Stimulated activated CD8-positive, alpha-beta memory T cell treated with anti-CD3 and anti-CD28 coated beads, Interleukin-2, amount 100 ng/mL, for 1 hour (primary cell): ENCODE measurements at places on chromosomes 7 and 10.

- DNase-seq: no peak
These were observed 109.8 kb upstream of the WDR11 start for GRCh38 chr10:120741396-120741795.

DNA sequence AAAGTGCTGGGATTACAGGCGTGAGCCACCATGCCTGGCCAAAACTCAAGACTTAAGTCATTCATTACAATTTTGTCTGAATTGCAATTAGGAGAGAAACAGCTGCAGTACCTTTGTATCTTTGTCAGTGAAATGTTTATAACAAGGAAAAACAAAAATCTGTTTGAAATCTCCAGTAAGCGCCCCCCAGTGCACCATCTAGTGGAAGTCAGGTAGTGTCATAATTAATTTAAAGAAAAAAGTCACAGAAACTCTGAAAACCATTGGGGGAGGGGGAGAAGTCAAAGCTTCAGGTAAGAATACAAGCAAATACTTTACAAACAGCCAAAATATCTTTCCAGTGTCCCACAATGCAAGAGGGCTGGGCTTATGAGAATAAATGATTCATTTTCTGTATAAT lies 2.8 kb downstream of the MPP7 start:
- no peak for DNase-seq

DNA sequence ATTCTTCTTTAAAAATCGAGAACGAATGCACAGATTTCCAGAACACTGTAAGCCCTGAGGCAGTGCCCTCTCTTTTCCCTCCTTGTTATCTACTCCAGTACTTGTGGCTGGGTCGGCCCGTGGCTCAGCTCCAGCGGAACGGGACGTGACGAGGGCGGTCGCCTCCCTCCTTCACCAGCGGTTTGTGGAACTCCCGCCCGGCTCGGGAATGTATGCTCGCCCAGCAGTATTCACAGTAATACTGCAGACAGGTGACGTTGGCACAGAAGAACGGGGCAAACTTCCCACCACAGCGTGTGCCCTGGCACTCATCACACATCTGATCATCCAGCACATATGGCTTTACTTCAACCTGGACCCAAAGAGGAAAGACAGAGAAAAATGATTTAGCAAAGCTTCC lies 128.5 kb downstream of the BTAF1 start:
- no peak for DNase-seq

- no peak for DNase-seq
These were observed 26.9 kb downstream of the DNAJB9 start for GRCh38 chr7:108596560-108596959.

- no peak for DNase-seq
These were observed 267.9 kb upstream of the SP8 start for GRCh38 chr7:21054427-21055112.

DNA sequence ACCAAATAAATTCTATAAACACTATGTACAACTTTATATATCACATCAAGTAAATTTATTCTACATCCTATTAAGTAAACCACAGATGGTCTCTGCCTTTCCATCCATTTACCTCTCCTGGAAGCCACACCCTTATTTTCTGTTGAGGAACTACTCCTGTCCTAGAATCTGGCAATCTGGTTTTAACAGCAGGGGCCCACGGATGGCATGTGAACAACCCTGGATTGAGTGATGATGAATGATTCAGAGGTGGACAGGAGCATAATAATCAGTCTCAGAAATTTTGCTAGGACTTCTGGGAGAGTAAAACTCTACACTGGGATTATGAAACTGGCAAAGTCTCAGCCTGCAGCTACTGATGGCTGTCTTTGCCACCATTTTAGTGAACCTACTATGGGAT lies 54.1 kb downstream of the CDK6 start:
- DNase-seq: no peak

DNA sequence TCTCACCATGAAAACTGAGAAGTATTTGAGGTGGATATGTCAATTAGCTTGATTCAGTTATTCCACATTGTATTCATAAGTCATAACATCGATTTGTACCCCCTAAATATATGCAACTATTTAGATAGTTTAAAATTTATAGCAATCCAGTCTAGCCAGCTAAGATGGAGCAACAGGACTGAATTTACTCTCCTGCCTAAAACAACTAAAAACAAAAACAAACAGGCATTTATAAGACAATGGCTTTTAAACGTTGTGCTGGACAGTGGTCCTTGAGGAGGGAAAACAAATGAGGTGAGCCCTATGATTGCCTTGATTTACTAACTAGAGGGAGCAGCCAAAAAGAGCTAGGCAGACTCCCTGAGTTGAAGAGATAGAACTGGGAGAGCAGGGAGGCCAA lies 814 bp upstream of the GPAM start:
- no peak for DNase-seq

DNA sequence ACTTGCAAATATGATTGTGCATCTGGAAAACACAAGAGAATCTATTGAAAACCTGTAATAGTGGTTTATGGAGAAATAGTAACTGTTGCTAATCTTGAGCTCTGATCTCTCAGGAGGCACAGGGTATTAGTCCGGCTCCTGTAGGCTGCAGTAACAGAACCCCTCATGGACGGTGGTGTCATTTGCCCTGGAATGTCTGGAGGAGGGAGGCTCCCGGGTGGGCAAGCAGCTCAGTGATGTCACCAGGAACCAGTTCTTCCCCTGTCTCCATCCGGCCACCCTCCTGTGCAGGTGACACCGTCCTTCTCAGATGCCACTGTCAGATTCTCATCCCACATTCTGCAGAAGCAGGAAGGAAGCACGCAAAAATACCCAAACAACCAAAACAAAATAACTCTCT lies 29.3 kb downstream of the INPP5A start:
- DNase-seq: no peak

- DNase-seq: no peak
These were observed 243.2 kb downstream of the CCDC3 start for GRCh38 chr10:12758271-12758670.

- DNase-seq: no peak
These were observed 350.7 kb downstream of the ELMO1 start for GRCh38 chr7:37097983-37098382.

DNA sequence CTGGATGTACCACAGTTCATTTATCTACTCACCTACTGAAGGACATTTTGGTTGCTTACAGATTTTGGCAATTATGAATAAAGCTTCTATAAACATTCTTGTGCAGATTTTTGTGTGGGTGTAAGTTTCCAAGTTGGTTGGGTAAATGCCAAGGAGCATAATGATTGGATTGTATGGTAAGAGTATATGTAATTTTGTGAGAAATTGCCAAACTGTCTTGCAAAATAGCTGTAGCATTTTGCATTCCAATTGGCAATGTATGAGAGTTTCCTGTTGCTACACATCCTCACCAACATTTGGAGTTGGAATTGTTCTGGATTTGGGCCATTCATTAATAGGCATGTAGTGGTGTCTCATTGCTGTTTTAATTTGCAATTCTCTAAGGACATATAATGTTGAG lies 33.9 kb upstream of the HYAL4 start:
- DNase-seq: no peak

DNA sequence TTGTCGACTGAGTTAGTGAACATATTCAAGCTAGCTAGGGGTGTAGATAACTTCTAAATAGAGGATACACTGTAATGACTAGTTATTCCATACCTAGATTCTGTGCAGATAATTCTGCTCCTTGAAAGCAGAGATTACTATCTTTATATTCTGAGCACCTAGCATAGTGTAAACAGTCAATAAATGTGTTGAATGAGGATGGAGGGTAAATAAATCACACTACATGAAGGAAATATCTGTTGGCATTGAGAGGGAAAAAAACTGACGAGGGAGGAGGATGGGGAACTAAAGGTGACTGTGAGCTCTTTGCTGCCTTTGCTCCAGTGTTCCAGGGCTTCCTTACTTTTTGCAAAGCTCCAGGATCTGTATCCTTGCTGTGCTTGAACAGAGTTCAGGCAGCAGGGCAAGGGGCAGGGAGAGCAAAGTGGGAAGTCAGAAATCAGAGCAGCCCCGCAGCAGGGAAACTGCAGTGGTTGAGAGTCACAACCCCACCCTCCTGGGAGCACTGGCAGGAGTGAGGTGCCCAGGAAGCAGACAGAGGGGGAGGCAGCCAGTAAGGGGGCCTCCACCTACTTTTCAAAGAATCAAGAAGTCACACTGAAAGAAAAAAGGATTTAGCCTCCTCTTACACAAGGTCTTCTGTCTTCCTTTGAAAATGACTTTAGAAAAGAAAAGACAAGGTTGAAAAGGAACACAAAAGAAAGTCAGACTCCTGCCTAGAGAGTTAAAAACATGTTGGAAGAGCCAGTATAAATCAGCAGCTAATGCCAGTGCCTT lies 71.8 kb upstream of the LRRN3 start:
- DNase-seq: no peak

DNA sequence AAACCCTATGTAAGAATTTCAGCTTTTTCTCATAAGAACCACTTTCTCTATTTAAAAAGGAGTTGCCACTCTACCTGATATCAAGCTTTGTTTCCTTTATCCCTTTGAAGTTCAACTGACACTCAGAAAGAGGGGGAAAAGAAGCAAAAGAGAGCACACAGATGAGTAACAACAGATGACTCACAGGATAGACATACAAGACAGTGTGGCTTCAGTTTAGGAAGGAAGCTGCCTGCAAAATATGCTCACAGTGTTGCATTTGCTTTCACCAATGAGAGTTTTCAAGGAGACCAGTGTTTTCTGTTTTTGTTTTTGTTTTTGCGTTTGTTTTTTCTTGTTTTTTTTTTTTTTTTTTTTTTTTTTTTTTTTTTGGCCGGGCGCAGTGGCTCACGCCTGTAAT lies 1181.6 kb downstream of the DNAJB9 start:
- DNase-seq: no peak

GRCh38 chr10:83982812-83983211 lies 156.5 kb upstream of the GHITM start:
- no peak for DNase-seq

GRCh38 chr10:13776861-13777311 lies 190.1 kb downstream of the PRPF18 start:
- DNase-seq: no peak

GRCh38 chr10:117551330-117552155 lies 9.0 kb downstream of the EMX2 start:
- DNase-seq: no peak

GRCh38 chr7:118259115-118259514 lies 34.6 kb downstream of the ANKRD7 start:
- no peak for DNase-seq

GRCh38 chr7:105766421-105767073 lies 109.9 kb downstream of the ATXN7L1 start:
- DNase-seq: no peak

GRCh38 chr10:131819241-131820072 lies 81.4 kb upstream of the PPP2R2D start:
- no peak for DNase-seq
